CD4-positive, alpha-beta T cell treated with Interferon alpha-2 for 1 hour (primary cell): ENCODE measurements at places on chromosomes 5 and 9.

GRCh38 chr5:134581241-134581981 is 51.2 kb downstream of the SAR1B start:
- DNase-seq: no peak

- DNase-seq: no peak
These were observed 10.4 kb upstream of the CMBL start for GRCh38 chr5:10317825-10318682.

GRCh38 chr9:133252301-133253020 is 22.5 kb downstream of the ABO start:
- DNase-seq: no peak

DNA sequence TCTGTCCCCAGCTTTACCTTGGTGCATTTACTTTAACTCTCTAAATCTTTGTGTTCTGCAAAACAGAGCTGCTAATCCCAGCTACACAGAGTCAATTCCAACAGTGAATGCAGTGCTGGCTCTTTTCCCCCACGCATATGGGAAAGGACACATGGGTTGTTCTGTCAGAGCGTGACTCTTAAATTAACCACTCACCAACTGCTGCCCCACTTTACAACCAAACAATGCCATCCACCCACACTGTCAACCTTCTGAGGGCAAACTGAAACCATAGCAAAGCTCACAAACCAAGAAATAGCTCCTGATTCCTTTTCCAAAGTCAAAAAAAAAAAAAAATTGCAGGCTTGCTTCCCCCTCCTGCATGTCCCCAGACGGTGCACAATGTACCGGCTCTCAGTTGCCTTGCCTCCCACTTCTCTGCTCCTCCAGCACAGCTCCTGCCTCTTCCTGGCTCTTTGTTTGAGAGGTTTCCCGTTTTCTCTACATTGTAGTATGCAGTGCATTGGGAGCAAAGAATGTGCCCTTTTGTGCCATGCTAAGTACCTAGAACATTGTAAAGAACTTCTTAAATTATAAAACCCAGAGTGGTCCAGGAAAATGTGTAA is 151.5 kb upstream of the DAPK1 start:
- DNase-seq: no peak

GRCh38 chr9:78472111-78472510 is 175.2 kb downstream of the PSAT1 start:
- DNase-seq: no peak

DNA sequence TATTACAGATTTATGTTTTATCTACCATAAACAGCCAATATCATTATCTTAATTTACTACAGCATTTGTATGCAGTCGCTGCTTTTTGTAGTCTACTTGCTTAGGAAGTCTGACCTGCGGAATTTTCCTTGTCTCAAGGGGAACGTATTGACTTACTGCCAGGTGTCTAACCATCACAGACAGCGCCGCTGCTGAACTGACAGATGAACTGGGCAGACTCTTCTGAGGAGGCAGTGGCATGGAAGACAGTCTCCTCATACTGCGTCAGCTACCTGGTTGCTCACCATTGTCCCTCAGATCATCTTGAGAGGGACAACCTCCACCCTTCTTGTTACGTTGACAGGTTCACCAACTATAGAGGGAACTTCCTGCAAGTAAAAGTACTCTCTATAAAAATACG is 574.3 kb upstream of the ZNF462 start:
- DNase-seq: no peak

DNA sequence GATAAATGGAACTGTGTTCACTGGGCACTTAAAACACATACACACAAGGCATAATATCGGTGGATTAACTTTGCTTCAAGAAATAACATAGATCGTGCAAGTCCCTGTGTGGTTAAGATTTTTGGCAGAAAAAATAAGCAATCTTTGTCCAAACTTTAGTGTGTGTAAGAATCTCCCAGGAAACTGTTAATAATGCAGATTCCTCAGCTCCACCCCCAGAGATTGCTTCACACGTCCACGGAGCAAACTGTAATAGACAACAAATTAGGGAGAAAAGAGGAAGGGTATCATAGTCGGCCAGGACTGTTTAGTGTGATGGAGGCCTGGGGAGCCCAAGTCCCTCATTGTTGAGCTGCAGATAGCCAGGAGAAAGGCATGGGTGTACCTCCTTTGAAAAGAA is 84.8 kb downstream of the PJA2 start:
- no peak for DNase-seq

DNA sequence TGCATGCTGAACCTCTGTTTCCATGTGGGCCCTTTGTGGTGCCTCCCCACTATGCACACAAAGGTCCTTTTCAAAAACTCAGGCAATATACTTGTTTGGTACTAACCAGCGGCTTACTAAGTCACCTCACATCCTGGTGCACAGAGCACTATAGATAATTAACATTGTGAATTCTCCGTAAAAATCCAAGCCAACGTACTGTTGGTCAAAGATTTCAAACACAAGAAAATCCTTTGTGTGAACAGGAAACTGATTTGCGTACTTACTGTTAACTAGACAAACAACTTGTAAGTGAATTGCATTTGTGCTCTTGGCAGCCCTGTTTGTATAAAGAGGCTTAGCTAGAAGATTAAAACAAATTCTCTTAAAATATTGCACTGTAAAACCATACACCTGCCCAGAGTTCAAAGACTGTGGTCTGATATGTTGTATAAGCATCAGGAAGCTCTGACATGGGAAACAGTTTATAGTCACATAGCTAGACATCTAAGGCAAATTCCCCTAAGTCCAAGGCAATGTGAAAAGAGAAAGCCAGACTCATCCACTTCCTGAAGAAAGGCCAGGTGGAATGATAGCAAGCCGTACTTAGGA is 125.0 kb upstream of the SLC12A2 start:
- DNase-seq: no peak
